ENCODE measurements at places on chromosomes 4 and X.
A peak's percentile ranks its signal among the peaks of the same experiment; 100 is the strongest.

DNA sequence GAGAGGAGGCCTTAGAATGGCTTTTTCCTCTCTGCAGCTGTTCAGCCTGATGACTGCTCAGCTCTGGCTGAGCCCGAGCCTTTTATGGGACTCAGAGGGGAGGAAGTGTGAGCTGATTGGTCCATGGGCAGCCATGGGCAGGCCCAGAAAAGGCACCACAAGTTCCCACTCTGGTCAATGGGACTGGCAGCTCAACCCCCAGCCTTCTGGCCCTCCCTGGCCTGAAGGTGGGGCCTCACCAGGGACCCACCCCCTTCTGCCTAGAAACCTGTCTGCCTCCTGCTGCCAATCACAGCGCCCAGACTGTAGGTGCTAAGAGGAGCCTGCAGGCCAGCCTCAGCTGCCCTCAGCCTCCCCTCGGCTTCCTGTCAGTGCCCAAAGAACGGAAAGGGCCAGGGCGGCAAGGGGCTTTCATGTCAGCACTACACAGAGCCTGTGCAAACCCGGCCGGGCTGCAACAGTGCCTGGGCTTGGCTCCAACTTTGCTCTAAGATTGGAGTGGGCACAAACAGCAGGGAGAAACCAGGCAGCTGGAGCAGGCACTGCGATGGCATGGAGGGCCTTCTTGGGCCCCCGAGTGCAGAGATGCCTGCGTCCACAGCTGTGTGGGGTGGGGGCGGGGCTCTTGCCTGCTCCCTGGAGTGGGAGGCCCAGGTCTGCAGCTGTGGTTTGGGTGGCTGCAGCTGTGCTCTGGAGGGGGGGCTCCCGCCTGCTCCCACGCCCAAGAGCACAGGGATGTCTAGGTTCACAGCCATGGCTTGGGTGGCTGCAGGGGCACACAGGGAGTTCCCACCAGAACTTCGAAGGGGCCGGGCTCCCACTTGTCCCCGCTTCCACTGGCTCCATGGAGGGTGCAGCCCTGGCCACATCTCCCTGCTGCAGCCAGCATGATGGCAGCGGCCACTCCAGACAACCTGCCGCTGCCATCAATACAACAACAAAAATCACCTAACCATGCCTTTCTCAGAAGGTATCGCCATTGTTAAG lies 92.6 kb downstream of the NXF2 start:
- no peak for DNase-seq

DNA sequence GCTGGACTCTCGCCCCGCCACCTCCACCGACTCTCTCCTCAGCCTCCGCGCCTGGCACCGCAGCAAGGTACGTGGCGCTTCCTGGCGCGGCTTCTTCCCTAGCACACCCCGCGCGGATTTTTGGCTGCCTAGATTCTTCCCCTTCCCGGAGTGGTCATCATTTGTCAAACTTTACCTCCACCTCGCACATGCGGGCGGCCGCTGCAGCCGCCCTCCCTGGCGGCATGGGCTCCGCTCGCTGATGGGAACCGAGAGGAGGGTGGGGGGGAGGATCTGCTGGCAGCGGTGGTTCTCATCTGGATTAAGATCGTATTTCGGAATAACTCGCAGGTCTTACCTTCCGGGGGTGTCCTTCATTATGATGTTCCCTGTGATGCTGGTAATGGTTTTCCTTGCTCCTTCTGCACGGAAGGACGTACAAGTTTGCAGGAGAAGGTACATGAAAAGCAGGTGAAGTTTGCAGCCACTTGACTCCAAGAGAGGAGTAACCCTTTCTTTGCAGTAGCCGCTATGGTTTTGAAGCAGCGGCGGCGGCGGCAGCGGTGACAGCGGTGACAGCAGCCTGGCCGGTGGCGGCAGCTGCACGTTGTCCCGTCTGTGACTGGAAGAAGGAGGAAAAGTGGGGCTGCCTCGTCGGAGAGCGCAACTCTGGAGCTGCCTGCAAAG lies 2183.9 kb upstream of the TENM3 start:
- peak; percentile 63 for DNase-seq

- DNase-seq = no peak
Measured at GRCh38 chr4:9952415-9952950, 68.8 kb downstream of the SLC2A9 start.

- DNase-seq = no peak
Measured at GRCh38 chr4:38455092-38455862, 208.7 kb upstream of the KLF3 start.
